ENCODE measurements at places on chromosomes 7 and 10.

DNA sequence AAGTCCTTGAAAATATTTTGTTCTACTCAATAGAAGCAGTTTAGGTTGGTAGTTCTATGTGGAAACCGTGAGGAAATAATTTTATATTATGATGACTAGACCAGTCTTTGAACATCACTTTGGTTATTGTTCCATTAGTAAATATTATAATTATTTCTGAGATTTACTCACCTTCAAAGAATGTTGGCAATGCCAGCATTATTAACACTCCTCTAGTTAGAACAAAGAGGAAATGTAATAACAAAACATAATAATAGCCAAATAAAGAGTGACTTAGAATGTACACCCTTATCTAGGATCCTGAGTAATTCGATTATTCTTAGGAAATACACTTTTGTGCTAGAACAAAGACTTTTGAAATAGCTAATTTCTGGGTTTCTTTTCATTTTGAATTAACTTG, 121.1 kb downstream of the CFTR start:
- no peak for DNase-seq

DNA sequence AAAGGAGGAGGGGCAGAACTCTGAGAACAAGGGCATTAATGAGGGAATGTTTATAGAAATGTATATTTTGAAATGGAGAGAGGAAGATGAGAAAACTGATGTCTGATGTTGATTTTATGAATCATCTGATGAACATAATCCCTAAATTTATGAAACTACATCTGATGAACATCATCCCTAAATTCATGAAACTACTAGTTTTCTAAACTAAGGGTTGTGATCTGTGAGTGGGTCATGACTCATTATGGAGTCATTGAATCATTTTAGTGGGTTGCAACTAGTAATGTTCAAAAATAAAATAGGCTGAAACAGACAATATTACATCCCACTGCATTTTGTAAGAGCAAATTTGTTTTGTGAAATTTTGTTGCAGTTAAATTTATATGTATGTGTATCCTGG, 442.6 kb upstream of the TEX47 start:
- no peak for DNase-seq

GRCh38 chr10:19785366-19785765, 30.9 kb upstream of the PLXDC2 start:
- no peak for DNase-seq

- no peak for DNase-seq
Measured at GRCh38 chr7:16668049-16668858, 22.3 kb downstream of the BZW2 start.

GRCh38 chr7:82172017-82172416, 271.6 kb downstream of the CACNA2D1 start:
- no peak for DNase-seq

- DNase-seq = no peak
Measured at GRCh38 chr10:12098966-12099365, 30.2 kb downstream of the DHTKD1 start.

GRCh38 chr7:47513741-47514241, 68.1 kb downstream of the TNS3 start:
- DNase-seq = no peak

DNA sequence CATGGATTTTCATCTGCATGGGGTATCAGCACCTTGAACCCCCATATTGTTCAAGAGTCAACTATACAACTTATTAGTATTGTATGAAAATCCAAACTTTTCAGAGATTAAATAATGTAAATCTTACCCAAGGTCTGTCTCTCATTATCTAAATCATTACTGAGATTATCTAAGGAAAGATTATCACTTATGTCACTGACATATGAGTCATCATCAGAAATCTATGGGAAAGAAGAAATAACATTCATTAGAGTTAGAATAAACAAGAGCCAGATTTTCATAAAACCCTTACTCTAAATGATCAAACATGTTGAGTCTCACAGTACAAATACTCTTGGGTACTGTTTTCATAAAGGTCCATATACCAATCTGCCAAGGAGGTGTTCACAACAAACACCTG, 83.3 kb upstream of the GSDME start:
- no peak for DNase-seq

DNA sequence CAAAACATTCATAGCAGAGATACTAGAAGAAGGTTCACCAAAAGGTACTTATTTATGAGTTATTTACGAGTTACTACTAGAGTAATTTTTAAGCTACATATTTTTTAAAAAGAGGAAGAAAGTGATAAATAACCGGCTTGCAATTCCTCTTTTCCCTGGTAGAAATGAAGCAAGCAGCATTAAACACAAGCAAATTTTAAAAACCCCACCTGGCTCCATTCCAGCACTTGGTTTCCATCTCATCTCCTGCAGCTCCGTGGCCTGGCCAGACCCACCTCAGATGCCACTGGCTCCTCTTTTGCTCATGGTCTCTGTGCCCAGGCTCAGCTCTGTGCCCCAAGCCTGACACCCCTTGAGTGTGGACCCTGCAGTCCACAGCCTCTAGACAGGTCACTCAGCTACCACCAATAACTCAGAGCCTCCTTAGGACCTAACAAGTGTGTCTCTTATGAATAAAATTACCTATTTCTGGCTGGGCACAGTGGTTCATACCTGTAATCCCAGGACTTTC, 479.5 kb downstream of the TNS3 start:
- DNase-seq = no peak

DNA sequence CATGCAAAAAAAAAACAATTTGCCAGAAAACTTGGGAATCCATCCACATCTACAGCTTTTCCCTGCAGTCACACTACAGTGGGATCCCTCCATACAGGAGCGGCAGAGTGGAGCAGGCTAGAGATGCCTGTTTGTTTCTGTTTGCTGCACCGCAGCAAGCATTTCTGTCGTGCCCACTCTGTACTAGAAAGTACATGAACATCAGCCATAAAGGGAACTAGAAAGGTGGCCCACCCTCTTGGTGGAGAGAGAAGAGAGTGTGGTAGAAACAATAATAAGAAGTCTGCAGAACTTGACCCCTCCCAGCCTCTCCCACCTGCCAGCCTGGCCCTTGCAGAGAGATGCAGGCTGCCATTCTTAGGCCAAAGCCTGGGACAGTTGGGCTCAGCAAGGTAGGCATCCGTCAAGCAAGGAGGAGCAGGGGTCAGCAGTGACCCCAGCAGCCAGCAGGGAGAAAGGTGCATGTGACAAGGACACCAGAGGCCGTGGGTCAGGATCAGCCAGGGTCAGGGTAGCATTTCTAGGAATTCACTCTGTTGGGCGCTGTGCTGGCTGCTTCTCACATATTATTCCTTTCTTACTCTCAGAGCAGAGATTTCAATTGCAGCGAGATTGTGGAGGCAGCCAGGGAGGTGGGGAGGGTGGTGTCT, 171.8 kb downstream of the EGFR start:
- no peak for DNase-seq

- no peak for DNase-seq
Measured at GRCh38 chr7:92133133-92133736, 1.0 kb downstream of the CYP51A1 start.

GRCh38 chr7:22860337-22860736, 37.7 kb upstream of the TOMM7 start:
- no peak for DNase-seq

DNA sequence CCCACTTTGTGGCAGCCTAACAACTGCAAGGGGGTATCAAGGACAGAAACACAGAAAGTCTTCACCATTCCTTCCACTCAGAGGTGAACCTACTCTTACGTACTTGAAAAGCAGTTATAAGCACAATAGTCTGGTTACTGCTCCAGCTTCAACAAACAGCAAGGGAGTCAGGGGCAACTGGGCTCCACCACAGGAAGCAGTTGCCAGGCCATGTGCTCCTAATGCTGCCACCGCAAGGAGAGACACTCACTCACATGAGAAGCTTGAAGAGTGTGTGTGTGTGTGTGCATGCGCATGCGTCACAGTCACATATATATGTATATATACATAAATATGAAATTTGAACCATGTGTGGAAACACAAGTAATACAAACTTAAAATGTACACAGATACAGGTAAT, 65.5 kb downstream of the GRB10 start:
- no peak for DNase-seq

GRCh38 chr7:88759230-88760135, at the start of gene ZNF804B:
TSS of gene ZNF804B (plus strand) at chr7:88759700. CDS start at chr7:88759977, 277 bp downstream.
- DNase-seq = no peak

DNA sequence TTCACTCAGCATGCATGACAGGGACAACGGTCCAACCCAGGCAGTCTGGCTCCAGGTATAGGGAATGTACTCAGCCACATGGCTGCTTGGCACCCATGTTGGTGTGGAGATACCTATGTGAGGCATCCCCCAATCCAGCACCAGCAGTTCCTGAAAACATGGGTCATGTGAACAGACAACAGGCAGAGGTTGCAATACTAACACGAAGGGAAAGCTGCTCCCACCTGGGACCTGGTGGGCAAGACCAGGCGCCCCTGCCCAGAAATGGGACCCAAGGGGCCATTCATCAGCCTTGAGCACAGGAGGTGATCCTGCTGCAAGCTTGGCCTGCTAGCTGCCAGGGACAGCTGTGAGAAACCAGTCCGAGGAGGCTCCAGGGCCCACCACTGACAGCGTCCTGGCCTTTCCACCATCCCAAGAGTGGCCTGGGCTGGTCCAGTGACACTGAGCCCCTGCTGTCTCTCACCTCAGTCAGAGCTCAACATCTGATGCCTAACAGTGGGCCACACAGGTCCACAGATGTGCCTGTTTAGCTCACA, 142.3 kb downstream of the ARHGAP22 start:
- no peak for DNase-seq

DNA sequence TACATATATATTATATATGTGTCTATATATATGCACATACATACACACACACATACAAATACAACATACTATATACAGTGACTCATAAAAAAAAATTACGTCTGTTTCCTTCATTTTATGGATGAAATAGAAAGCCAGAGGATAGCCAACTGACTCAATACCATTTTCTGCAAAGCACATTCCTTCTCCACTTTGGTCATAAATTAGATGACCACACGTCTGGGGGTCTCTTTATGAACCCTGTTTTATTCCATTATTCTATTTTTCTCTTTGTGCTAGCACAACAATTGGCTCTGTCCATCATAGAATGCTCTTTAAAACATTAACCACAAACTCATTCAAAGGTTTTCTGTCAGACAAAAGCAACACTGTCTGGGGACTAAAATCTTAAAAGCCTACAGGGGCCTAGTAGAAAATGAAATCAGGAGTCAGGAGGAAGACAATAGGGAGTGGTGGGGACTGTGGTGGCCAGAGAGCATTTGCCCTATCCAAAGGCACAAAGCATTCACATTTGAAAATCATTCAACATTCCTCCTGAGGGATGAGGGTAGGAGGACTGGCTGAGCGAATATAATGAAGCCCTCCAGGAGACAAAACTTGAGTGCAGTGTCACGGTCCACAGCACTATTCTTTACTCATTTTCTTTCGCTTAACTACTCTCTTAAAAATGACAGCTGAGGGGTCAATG, 4.3 kb downstream of the CUBN start:
- no peak for DNase-seq

DNA sequence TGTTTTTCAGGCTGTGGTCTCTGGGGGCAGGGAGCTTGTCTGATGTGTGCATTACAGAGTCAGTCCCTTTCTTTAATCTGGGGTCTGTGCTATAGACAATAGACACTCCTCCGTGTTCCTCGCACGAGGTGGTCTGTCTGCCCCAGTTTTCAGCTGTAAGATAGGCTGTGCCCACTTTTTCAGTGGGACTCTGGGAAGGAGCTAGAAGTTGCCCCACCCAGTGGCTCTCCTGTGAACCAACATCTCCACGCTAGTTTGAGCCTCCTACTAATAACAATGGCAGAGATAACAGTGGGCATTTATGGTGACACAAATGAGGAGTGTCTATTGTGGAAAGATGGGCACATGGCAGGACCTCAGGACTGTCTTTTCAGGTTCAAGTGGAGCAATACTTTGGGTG, 44.0 kb downstream of the ADRB1 start:
- no peak for DNase-seq

DNA sequence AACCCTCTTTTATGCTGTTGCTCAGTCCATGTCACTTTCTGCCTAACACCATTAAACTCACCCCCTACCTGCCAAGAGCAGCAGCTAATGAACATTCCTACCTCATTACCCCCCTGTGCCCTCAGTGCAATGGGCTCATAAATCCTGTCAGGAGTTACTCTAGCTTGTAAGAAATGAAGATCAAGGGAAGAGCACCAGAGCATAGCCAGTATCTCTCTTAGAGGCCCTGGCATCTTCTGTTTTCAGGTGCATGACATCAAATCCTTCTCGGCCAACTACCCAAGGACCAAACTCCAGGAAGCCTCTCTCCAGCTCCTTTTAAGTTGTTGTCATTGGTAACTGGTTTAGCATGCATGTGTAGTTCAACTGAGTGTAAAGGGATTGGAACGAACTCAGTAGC, 75.1 kb downstream of the FOXI2 start:
- DNase-seq = no peak

DNA sequence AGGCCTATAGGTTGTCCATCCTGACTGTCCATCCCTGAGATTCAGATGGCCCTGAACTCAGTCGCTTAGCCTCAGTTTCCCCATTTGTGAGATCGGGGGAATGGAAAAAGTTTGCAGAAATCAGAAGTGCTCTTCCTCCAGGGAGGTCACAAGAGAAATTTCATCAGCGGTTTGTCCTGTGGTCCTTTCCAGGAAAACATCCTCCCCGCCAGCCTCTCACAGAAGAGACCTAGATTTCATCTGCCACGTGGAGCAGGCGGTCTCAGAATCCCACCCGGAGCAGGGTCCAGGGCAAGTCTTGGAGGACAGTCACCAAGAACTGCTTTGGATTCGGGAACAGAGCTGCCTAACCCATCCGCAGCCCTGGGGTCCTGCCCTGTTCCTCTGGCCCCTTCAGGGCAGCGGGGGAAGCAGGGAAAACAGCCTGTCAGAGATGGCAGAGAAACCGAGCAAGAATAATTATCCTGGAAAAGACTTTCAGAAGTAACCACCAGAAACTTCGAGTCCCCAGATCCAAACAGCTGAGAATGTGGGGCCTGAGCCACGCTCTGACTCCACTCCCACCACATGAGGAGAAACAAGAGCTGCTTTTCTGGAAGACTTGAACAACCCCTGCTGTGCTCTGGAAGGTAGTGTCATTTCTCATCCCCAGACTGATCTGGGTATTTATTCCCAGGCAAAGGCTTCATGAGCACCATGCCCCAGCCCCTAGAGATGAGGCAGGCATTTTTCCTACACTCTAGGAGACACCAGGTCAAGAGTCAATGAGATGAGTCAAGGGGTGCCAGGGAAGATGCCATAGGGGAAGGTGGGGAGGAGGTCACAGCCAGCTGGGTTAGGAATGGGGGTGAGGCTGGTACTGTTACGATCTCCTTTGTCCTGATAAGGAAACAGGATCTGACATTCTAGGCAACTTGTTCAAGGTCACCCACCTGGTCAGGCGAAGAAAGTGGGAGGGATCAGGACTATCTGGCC, 1.1 kb upstream of the TNS3 start:
- DNase-seq = no peak

DNA sequence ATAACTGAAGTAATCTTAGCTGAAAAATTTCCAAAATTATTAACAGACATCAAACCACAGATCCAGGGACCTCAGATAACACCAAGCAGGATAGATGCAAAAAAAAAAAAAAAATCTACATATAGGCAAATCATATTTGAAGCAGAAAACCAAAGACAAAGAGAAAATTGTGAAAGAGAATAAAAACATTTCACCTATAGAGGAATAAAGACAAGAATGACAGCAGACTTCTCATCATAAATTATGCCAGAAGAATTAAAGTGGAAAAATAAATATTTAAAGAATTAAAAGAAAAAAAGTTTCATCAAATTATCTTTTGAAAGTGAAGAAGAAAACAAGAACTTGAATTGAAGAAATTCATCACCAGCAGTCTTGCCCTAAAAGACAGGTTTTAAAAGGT, 467.5 kb downstream of the GPAM start:
- DNase-seq = no peak

- DNase-seq = no peak
Measured at GRCh38 chr10:18417950-18418527, 233.3 kb downstream of the NSUN6 start.

- DNase-seq = no peak
Measured at GRCh38 chr10:96266118-96266770, 5.1 kb downstream of the BLNK start.

All from stimulated activated CD4-positive, alpha-beta T cell treated with anti-CD3 and anti-CD28 coated beads, Interleukin-2, amount 100 ng/mL, for 24 hours (primary cell).